ENCODE measurements at places on chromosomes 11 and 22. TPM values are rescaled to one million over a fixed set of nuclear protein-coding genes. Genes with fewer than 3 reads are reported as not detected.

GRCh38 chr11:95307286-95307685 is 76.3 kb upstream of the SESN3 start:
- no peaks in the 10 kb centered on the region for H3K4me1 ChIP-seq
- no peak overlapping the region for H3K4me3 ChIP-seq
- no peaks in the 10 kb centered on the region for H3K36me3 ChIP-seq
- H3K27me3 ChIP-seq, result no peaks in the 10 kb centered on the region

GRCh38 chr11:78295347-78295746 is 106.6 kb downstream of the USP35 start:
- no peak overlapping the region for H3K4me3 ChIP-seq
- H3K4me1 ChIP-seq, result peaks cover 22% of the 10 kb centered on the region
- no peak for DNase-seq
- peak overlapping the region; percentile 28 for H3K27ac ChIP-seq
- peaks cover 9% of the 10 kb centered on the region for H3K36me3 ChIP-seq
- peaks cover 3% of the 10 kb centered on the region for H3K27me3 ChIP-seq

GRCh38 chr11:99803501-99803900 is 782.8 kb downstream of the CNTN5 start:
- H3K27ac ChIP-seq, result no peak overlapping the region
- H3K4me1 ChIP-seq, result no peaks in the 10 kb centered on the region
- H3K36me3 ChIP-seq, result no peaks in the 10 kb centered on the region
- H3K27me3 ChIP-seq, result no peaks in the 10 kb centered on the region

DNA sequence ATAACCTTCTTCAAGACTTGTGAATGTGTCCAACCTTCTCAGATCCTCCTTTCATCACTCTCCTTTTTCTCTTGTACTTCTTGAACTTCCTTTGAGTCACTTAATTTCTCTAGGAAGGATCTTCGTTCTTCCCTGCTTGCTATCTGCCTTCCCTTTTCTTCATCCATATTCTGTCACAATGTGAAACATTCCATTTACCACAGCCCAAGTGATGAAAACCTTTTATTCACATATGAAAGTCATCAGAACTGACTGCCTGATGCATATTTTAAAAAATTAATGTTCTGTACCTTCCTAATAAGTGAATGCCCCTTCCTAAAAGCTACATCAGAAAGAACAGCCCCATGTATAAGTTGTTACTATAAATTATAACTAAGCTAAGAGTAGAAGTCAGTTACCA is 520.4 kb upstream of the LUZP2 start:
- DNase-seq, result no peak
- no peaks in the 10 kb centered on the region for H3K36me3 ChIP-seq
- no peak overlapping the region for H3K4me3 ChIP-seq
- no peak overlapping the region for H3K27ac ChIP-seq

- H3K4me3 ChIP-seq, result no peak overlapping the region
- H3K27ac ChIP-seq, result no peak overlapping the region
- H3K4me1 ChIP-seq, result peaks cover 19% of the 10 kb centered on the region
- DNase-seq, result no peak
- no peaks in the 10 kb centered on the region for H3K36me3 ChIP-seq
- peaks cover 7% of the 10 kb centered on the region for H3K27me3 ChIP-seq
Observed at GRCh38 chr22:44581096-44581435, 83.0 kb upstream of the RTL6 start.

DNA sequence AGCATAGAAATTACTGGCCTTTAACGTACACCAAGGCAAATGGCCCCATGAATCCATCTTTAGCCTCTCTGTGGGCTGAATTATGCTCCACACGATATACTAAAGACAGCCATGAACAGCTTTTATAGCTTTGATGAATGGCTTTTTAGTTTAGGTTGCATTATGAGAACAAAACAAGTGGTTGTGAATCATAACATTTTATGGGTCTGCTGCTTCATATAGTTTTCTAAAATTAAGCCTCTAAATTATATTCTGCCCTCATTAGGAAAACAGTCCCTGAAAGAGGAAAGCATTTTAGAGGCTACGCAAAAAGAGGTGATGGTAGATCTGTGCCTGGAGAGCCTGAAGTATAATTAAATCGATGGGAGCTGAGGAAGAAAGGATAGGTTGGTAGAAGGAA is 221.3 kb downstream of the CADM1 start:
- H3K4me3 ChIP-seq, result no peak overlapping the region
- DNase-seq, result no peak
- no peaks in the 10 kb centered on the region for H3K36me3 ChIP-seq
- peaks cover 4% of the 10 kb centered on the region for H3K27me3 ChIP-seq
- no peak overlapping the region for H3K27ac ChIP-seq
- peaks cover 25% of the 10 kb centered on the region for H3K4me1 ChIP-seq

Gene CDC42BPG
- 4.1 TPM for total RNA-seq

Gene HORMAD2
- not detected for total RNA-seq
